ENCODE measurements at places on chromosomes 11 and 22. TPM values are rescaled to one million over a fixed set of nuclear protein-coding genes. Genes with fewer than 3 reads are reported as not detected.

- no peaks in the 10 kb centered on the region for H3K36me3 ChIP-seq
- no peak overlapping the region for H3K27ac ChIP-seq
- H3K27me3 ChIP-seq = peaks cover 73% of the 10 kb centered on the region
Observed at GRCh38 chr11:111260811-111261210, 15.3 kb downstream of the POU2AF2 start.

GRCh38 chr11:9859554-9860305, 195.9 kb downstream of the SWAP70 start:
- peaks cover 4% of the 10 kb centered on the region for H3K36me3 ChIP-seq
- H3K4me3 ChIP-seq = no peak overlapping the region
- no peak for DNase-seq
- no peaks in the 10 kb centered on the region for H3K27me3 ChIP-seq
- H3K4me1 ChIP-seq = peaks cover 21% of the 10 kb centered on the region

GRCh38 chr22:40651563-40652501, 15.3 kb upstream of the MRTFA start:
- no peaks in the 10 kb centered on the region for H3K36me3 ChIP-seq
- peak overlapping the region; percentile 76 for H3K4me3 ChIP-seq
- H3K27ac ChIP-seq = peak overlapping the region; percentile 99
- H3K27me3 ChIP-seq = no peaks in the 10 kb centered on the region
- H3K4me1 ChIP-seq = peaks cover 21% of the 10 kb centered on the region

- H3K4me1 ChIP-seq = peaks cover 39% of the 10 kb centered on the region
- H3K4me3 ChIP-seq = no peak overlapping the region
- DNase-seq = no peak
- H3K36me3 ChIP-seq = no peaks in the 10 kb centered on the region
Observed at GRCh38 chr11:124830749-124831148, 30.5 kb upstream of the MSANTD2 start.

GRCh38 chr11:35064114-35064800, 74.7 kb upstream of the CD44 start:
- H3K27me3 ChIP-seq = no peaks in the 10 kb centered on the region
- no peaks in the 10 kb centered on the region for H3K36me3 ChIP-seq
- no peak for DNase-seq
- no peak overlapping the region for H3K4me3 ChIP-seq
- peaks cover 14% of the 10 kb centered on the region for H3K4me1 ChIP-seq
- no peak overlapping the region for H3K27ac ChIP-seq

GRCh38 chr11:44727373-44728287, 868 bp downstream of the TSPAN18 start:
- peaks cover 62% of the 10 kb centered on the region for H3K27me3 ChIP-seq
- H3K27ac ChIP-seq = no peak overlapping the region
- H3K4me3 ChIP-seq = peak overlapping the region; percentile 55
- peaks cover 4% of the 10 kb centered on the region for H3K4me1 ChIP-seq
- DNase-seq = peak; percentile 52
- H3K36me3 ChIP-seq = no peaks in the 10 kb centered on the region

GRCh38 chr11:94636388-94636949, 69.3 kb downstream of the PIWIL4 start:
- DNase-seq = no peak
- H3K36me3 ChIP-seq = no peaks in the 10 kb centered on the region
- no peaks in the 10 kb centered on the region for H3K4me1 ChIP-seq
- no peak overlapping the region for H3K4me3 ChIP-seq

DNA sequence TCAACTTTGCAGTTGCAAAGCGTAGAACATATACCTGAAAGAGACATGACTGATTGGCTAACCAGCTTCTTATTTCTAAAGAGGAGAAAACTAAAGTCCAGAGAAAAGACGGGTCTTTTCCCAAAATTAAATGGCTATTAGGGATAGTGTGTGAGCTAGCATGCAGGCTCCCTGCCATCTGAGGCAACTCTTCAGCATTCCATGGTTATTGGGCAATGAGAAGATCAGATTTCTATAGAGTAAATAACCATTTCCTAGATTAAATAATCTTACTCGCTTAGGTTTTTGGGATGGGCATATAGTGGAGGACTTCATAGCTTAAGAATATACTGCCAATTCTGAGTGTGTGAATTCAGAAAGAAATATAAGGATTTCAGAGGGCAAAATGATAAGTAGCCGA, 95.0 kb downstream of the PDHX start:
- no peaks in the 10 kb centered on the region for H3K27me3 ChIP-seq
- DNase-seq = peak; percentile 77
- H3K4me3 ChIP-seq = no peak overlapping the region
- H3K36me3 ChIP-seq = no peaks in the 10 kb centered on the region

GRCh38 chr11:44748606-44749005, 21.8 kb downstream of the TSPAN18 start:
- no peaks in the 10 kb centered on the region for H3K36me3 ChIP-seq
- no peak overlapping the region for H3K4me3 ChIP-seq
- DNase-seq = no peak
- no peak overlapping the region for H3K27ac ChIP-seq
- no peaks in the 10 kb centered on the region for H3K4me1 ChIP-seq

DNA sequence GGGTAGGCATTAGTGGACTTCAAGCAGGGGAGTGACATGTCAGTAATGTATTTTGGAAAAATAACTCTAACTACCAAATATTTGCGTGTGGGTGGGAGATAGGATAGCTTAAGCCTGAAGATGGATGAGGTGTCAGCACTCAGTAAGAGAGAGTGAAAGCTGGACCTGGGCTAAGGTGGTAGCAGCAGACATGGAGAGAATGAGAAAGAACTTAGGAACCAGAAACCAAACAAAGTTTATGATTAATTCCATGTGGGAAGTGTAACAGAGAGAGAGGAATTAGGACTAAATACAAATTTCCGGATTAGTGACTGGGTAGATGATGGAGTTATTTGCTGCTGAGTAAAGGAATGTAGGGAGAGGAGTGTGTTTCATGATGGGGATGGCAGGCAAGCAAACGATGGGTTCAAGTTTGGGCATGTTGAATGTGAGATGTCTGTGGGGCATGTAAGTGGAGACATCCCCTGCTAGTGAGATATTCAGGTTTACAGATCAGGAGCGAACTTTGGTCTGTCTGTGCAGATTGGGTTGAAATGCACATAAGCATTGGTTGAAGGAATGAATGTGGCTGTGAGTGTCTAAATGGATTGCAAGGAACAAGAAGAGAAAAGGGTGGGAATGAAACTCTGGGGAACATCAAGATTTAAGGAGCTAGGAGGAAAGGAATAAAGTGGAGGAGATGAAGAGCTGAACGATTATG, 185.6 kb upstream of the MTMR2 start:
- no peaks in the 10 kb centered on the region for H3K27me3 ChIP-seq
- DNase-seq = no peak
- no peaks in the 10 kb centered on the region for H3K4me1 ChIP-seq
- no peak overlapping the region for H3K4me3 ChIP-seq

- peaks cover 40% of the 10 kb centered on the region for H3K4me1 ChIP-seq
- peak; percentile 27 for DNase-seq
- no peaks in the 10 kb centered on the region for H3K36me3 ChIP-seq
- peak overlapping the region; percentile 61 for H3K4me3 ChIP-seq
- peak overlapping the region; percentile 99 for H3K27ac ChIP-seq
Observed at GRCh38 chr11:1053121-1053901, 16.8 kb upstream of the MUC6 start.

DNA sequence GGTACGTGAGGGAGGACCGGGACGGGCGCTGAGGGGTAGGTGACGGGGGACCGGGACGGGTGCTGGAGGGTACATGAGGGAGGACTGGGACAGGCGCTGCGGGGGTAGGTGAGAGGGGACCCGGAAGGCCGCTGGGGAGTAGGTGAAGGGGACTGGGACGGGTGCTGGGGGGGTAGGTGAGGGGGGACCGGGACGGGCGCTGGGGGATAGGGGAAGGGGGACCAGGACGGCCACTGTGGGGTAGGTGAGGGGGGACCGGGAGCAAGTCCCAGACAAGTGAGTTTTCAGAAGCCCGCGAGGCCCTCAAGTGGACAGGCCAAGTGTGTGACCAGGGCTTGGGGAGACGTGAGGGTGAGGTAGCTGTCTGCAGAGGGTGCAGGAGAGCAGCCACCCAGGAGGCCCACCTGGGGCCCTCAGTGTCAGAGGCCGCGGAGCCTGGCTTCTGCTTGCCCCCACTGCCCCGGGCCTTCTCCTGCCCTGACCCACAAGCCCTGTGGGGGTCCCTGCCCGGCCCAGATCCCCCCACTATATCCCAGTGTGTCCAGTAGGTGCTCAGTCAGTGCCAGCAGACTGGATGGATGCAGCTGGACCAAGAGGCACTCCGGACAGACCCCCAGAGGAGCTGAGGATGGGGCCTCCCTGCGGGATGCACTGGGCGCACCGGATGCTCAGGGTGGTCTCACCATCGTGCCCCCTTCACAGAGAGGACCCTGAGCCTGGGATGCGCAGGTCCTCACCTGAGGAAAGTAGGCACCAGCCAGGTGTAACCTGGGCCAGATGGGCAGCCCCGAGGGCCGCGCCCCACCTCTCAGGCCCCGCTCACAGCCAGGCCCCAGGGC, 44.2 kb upstream of the TH start:
- no peak overlapping the region for H3K4me3 ChIP-seq
- H3K27me3 ChIP-seq = no peaks in the 10 kb centered on the region
- no peak overlapping the region for H3K27ac ChIP-seq
- no peaks in the 10 kb centered on the region for H3K4me1 ChIP-seq

DNA sequence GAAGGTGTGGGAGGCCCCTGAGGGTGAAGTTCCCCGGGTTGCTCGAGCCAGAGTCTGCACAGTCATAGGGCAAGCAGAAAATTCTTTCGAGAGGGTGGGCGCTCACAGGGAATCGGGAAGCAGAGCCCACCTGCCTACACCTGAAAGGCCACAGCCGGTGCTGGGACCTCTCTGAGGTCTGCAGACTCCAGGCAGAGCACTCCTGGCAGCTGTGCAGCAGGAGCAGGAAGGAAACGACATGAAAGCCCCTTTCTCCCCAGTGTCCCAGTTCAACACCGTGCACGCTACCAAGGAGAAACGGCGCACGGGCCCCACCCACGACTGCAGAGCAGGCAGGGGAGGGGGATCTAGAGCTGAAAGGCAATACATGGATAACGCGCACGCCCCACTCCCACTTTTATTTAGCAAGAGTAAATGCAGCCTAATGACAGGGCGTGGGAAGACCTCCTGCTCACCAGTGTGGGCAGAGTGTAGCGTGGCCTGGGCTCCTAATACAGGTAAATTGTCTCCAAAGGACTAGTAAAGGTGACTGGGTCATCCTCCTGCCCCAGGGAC, 13.5 kb downstream of the DHCR7 start:
- no peak overlapping the region for H3K4me3 ChIP-seq
- peaks cover 4% of the 10 kb centered on the region for H3K4me1 ChIP-seq
- H3K36me3 ChIP-seq = peaks cover 24% of the 10 kb centered on the region

DNA sequence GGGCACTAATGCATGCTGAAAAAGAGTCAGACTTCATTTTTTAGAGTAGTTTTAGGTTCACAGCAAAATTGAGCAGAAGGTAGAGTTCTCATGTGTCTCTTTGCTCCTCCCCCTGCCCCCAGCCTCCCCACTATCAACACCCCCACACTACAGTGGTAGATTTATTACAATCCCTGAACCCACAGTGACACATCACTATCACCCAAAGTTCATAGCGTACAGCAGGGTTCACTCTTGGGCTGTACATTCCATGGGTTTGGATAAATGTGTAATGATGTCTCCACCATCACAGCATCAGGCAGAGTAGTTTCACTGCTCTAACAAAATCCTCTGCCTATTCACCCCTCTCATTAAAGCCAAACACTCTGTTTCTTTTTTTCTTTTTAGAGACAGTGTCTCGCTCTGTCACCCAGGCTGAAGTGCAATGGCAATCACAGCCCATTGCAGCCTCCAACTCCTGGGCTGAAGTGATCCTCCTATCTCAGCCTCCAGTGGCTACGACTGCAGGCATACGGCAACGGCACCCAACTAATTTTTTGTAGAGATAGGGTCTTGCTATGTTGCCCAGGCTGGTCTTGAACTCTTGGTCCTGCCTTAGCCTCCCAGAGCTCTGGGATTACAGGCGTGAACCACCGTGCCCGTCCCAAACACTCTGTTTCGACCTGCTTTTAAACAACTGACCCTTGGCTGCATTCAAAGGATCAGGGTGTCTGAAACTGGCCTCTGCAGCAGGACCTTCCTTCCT, 4.1 kb downstream of the BEST1 start:
- H3K4me1 ChIP-seq = peaks cover 7% of the 10 kb centered on the region
- H3K36me3 ChIP-seq = no peaks in the 10 kb centered on the region
- no peaks in the 10 kb centered on the region for H3K27me3 ChIP-seq

DNA sequence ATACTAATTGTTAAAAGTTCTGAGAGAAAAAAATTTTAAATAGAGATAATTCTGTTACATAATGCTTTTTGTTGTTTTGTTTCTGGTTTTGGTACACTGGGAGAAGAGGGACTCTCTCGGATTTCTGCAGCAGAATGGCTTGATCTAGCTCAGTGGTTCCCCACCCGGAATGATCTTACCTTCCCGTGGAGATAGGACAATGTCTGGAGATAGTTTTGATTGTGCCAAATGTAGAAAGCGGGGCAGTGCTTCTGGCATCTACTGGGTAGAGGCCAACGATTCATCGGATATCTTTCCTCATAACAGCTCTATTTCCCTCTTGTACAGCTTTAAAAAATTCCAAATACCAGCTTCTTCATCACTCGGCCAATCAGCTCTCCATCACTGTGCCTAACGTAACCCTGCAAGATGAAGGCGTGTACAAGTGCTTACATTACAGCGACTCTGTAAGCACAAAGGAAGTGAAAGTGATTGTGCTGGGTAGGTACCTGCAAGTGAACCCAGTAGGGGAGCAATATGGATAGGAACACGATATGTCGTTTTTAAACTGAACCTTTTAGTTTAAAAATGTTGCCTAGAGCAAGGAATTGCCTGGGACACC, 13.2 kb downstream of the CRTAM start:
- no peak for DNase-seq
- H3K4me1 ChIP-seq = peaks cover 26% of the 10 kb centered on the region
- H3K4me3 ChIP-seq = no peak overlapping the region
- no peak overlapping the region for H3K27ac ChIP-seq
- H3K36me3 ChIP-seq = no peaks in the 10 kb centered on the region

DNA sequence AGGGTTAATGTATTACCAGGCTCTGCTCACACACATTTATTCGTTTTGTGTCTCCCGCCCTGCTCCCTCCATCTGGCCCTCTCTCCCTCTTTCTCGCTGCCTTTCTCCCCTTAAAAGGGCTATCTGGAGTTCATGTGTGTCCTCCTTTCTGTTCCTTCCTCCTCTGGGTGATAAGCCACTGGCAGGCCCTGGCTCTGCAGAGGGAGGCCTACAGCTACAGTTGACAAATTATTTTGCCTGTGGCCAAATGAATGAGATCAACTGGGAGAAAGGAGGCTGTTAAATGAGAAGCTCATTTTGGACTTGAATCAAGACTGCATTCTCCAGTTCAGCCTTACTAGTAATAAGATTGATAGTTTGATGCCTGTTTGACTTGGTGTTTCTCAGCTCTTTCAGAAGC, 17.5 kb upstream of the OPCML start:
- no peak for DNase-seq
- no peaks in the 10 kb centered on the region for H3K27me3 ChIP-seq
- H3K36me3 ChIP-seq = no peaks in the 10 kb centered on the region
- no peaks in the 10 kb centered on the region for H3K4me1 ChIP-seq

The XRCC6 gene
- 432 TPM for total RNA-seq

The SLC22A8 gene
- total RNA-seq = not detected

The TPBGL gene
- not detected for total RNA-seq

The PPP6R2 gene
- total RNA-seq = 46.2 TPM

The NAP1L4 gene
- total RNA-seq = 115 TPM

Data from PC-3 (cell line).